ENCODE measurements at places on chromosomes 6 and 20.

- no peak for DNase-seq
Measured at GRCh38 chr6:46103441-46104115, 26.2 kb upstream of the ENPP4 start.

DNA sequence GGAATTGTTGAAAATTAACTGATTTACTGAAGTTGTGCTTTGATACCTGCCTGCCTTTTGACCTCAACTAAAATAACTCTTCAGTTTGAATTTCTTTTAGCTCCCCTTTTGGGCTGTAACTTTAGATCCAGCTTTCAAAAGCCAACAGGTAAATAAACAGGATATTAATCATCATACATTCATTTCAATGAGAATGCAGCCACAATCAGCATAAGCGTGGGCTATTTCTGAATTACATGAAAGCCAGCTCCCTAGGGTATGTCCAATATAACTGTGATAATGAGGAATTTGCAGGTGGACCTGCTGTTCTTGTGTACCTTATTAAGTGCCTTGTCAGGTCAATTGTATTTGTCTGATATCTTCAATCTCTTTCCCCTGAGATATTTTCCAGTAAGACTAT lies 830.6 kb downstream of the KIF16B start:
- DNase-seq: no peak

DNA sequence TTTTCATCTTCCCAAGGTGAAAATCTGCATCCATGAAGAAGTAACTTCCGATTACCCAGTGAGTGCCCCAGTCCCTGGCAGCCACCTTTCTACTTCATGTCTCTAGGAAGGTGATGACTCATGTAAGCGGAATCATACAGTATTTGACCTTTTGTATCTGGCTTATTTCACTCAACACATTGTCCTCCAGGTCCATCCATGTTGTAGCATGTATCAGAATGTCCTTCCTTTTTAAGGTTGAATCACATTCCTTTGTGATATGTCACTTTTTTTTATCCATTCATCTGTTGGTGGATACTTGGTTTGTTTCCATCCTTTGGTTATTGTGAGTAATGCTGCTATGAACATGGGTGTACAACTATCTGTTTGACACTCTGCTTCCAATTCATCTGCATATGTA lies 176.3 kb upstream of the CDYL start:
- peak; percentile 97 for DNase-seq

- DNase-seq: peak; percentile 58
Measured at GRCh38 chr20:52103913-52104545, 87.5 kb downstream of the ZFP64 start.

DNA sequence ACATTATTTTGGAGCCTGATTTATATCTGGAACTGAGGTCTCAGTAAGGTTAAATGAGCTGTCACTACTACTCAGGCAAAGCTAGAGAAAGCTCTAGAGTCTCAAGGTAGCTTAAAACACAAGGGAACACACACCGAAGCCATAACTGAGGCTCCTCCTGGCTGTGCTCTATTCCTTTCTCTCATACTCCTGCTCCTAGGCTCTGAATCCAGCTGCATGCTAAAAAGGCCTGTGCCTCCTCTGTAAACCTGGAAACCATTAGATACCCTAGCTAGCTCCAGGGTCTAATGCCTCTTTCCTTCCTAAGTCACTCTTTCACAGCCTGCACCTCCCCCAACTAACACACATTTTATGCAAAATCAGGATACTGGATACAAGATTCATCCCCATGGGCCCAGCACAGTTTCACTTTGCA lies 17.1 kb downstream of the RIPOR2 start:
- DNase-seq: no peak

DNA sequence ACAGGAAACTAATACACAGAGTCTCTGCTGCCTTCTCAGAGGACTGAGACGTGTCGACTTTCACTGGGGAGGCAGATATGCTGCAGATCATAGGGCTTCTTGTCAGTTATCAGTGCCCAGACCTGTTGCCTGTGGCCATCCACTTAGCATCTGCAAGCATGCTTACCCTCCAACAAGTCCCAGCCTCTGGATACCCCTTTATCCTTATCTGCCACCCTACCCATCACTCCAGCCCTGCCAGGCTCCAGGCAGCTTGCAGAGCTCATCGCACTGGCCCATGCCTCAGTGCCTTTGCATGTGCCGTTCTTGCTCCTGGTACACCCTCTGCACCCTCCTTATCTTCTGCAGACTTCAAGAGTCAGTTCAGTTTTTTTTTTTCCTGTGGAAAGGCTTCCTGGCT lies 119.2 kb downstream of the TOX2 start:
- DNase-seq: no peak

DNA sequence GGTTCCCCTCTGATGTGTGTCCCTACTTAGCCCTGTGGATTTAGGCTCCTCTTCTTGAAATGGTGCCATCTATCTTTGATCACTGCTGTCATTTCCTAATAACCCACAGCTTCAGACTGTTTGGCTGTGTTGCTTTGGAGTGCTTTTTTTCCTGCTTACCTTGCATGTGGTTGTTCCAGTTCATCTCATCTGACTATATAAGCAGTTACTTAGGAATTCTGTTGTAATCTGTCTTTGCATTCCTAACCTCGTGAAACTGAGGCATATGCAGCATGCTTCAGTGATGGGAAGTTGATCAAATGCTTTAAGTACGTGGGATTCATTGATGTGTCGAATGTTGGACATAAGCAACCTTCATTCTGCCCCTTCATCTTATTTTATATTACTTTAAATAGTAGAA lies 115.8 kb upstream of the FLRT3 start:
- no peak for DNase-seq

DNA sequence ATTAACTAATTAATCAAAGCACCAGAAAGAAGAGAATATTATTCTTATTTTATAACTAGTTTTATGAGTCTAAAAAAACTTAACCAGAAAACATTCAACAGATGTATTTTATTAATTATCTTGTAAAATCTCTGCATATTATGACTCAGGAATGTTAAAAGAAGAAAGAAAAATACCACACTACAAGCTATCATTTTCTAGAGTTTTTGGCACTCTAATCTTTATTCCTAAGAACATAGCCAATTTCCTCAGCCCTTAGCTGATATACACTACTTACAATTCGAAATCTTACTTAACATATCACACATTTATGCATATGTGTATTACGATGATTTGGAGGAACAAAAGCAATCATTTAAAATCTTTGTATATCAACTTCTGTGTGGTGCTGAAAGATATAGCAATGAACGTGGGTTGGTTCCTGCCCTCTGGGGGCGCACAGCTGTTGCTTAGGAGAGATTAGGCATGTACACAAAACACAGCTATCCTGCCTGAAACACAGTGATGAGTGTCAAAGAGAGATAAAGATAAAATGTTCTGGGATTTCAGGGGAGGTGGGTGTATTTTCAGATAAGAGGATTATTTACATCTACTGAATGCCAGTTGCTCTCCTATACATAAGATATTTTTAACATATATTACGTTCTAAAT lies 404.5 kb downstream of the SYNE1 start:
- peak; percentile 22 for DNase-seq

GRCh38 chr6:71367756-71368155 lies 79.1 kb downstream of the OGFRL1 start:
- DNase-seq: no peak

DNA sequence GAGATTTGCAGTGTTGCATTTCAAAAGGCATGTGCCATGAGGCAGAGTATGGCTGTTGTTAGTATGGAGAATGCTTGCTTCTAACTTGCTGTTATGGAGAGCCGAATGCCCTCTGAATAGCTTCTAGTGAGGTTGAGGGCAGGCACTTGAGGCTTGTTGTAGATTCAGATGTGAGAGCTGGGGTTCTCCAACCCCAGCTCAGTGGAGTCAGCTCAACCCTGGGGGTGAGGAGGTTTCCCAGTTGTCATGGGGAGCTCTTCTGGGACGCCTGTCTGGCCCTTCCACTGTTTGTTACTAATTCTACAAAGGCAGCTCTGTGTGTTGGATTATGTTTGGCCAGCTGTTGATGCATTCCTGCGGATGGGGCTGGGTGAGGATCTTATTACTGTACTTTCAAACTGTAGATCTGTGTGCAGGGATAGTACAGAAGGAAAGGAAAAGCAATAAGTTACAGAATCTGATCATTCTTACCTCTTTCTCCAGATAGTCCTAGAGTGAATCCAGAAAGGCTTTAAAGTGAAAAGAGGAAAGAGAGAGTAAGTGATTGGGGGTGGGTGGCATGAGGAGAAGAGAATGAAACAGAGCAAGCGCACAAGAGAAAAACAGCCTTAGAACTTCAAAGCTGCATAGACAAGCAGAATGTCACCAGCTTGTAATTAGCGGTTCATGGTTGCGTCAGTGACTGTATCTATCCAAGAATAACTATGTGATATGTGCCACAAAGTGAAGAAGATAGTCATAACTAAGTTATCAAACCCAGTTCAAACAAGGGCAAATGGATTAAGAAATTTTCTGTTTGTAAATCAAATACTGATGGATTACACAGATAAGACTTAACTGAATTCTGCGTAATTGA lies 148.7 kb downstream of the PRL start:
- DNase-seq: peak; percentile 7

DNA sequence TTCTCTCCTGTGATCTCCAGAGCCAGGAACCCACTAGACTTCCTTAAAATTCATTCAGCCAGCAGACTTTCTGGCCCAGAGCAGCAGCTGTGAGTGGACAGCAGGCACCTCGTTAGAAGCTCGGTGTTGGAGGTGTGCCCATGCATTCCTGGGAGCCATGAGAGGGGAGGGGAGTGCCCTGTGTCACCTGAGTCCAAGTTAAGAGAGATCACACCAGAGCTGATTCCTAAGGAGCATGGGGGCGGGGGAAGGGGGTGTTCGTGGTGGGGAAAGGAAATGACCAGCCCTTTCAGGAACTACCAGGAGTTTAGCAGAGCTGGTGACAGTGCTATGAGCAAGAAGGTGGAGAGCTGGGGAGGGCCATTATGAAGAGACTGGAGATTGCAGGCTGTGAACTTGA lies 46.9 kb downstream of the GFRA4 start:
- DNase-seq: peak; percentile 75

- DNase-seq: no peak
Measured at GRCh38 chr20:51703400-51704287, 64.5 kb downstream of the ATP9A start.

DNA sequence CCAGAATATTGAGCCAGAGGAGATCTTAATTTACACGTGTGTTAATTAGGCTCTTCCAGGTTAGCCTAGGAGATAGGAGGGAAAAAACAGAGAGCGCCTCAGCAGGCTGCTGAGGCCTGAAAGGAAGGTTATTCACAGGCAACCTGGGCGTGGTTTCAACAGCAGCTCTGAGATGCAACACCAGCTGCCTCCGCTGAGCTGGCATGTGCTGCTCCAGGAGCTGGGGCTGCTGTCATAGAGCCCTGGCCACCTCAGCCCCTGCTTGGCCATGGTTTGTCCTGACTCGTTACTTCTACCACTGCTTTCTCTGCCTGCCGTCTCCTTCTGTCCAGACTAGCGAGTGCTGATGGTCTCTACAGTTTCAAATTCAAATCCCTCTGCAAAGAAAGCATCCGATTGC lies 32.4 kb upstream of the RPP40 start:
- DNase-seq: peak; percentile 67

GRCh38 chr6:3383525-3383924 lies 73.3 kb downstream of the SLC22A23 start:
- DNase-seq: peak; percentile 29

- no peak for DNase-seq
Measured at GRCh38 chr6:16677458-16677857, 83.8 kb downstream of the ATXN1 start.

DNA sequence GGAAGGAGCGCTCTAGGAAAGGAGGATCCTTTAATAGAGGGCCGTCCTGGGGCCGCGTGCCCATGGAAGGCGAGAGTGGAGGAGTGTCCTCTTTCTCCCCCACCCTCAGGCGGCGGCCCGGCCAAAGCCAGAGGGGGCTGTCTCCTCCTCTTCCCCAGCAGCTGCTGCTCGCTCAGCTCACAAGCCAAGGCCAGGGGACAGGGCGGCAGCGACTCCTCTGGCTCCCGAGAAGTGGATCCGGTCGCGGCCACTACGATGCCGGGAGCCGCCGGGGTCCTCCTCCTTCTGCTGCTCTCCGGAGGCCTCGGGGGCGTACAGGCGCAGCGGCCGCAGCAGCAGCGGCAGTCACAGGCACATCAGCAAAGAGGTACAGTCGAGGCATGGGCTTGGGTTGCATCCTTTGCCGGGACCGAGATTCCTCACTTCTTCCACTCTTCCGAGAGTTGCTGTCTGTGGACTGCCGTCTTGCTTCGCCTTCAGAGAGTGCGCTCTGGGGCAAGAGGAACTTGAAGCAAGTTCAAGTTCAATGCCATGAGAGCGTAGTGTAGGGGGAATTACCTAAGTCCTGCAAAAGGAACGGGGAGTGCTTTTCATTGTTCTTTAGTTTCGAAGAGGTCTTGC lies at the start of gene LAMA2:
Gene LAMA2 (plus strand): TSS at position 148 of the 621 bp plus-strand sequence. CDS start 108 bp downstream, at position 256.
- DNase-seq: peak; percentile 72

DNA sequence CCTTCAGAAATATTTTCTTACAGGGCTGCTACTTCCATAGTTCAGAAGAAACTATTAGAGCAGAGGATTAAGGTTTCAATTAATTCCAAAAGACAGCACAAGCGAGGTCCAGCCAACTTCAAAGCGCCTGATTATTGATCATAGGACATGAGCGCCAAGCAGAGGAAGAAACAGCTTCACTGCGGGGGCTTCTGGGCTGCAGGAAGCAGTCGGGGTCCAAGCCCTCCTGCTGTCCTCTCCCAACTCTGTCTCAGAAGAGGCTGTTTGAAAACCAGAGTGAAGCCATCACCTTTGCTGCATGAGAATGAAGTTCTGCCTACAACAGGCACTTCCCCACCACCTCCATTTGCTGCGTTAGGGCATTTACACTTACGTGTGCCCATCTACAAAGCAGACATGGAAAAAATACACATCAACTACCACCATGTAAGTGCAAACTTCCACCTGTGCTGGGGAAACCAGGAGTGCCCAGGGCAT lies 23.9 kb downstream of the SUMO4 start:
- no peak for DNase-seq

- no peak for DNase-seq
Measured at GRCh38 chr6:3715285-3715684, 36.2 kb downstream of the PXDC1 start.

GRCh38 chr6:7262746-7263518 lies 50.1 kb downstream of the SSR1 start:
- no peak for DNase-seq

GRCh38 chr6:100456141-100456907 lies 8.4 kb downstream of the SIM1 start:
- DNase-seq: peak; percentile 64

GRCh38 chr20:55977690-55978459 lies 27.4 kb downstream of the CBLN4 start:
- DNase-seq: no peak

DNA sequence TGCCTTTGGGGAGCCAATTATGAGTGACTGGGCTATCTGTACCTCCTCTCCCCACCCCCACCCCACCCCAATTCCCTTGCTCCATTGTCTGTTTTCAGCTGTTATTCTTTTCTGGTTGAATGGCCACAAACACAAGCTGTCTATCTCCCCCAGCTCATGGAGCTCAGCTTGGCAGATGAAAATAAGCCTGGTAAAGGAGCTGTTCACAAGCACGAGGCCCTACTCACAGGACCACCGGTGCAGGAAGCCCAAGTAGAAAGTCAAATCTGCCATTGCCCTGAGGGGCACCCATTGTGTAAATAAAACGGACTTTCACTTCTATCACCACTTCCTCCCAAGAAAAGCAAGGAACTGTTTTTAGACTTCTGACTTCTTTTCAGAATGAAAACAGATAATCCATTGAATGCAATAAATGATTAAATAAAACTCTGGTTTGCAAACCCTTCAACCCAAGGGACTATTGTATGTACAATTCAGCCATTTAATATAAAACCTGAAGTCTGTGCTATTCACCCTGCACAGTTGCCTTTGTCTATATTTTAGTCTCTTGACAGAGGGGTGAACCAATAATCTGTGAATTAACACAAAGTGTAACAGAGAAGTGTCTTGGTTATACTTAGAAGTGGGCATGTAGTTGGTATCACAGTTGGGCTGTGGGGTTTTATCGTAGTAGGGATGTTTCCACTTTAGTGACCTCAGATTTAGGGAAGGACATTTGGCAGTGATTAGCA lies 27.7 kb downstream of the RIPOR2 start:
- DNase-seq: no peak
